Activated T-cell treated with anti-CD3 and anti-CD28 coated beads for 24 hours (primary cell): ENCODE measurements at places on chromosomes 1 and 21.

DNA sequence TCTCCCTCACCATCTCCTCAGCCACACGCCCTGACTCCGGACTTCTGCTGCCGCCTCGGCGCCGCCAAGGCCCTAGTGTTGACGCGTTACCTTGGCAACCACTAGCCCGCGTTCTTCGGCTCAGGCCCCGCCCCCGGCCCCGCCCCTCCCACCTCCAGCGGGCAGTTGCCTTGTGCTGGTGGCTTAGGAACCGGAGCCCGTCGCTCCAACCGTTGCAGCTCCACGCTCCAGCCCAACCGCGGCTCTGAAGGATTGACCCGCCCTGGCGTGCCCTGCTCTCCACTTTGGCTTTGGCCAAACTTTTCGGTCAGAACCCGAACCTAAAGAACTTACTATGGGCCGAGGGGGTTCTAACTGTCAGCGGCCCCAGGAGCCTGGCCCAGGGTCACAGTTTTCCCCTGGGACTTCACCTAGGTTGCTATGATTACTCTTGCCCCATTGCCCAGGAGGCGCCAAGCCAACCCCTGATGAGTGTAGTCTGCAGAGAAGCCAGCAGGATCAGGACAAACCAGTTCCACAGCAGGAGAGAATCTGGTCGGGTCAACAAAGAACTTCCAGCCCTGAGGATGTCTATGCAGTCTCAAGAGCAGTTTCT is at the start of gene CFAP45:
Gene CFAP45, minus strand, starts transcription at position 80 of the 595 bp plus-strand sequence. Its CDS starts 67 bp downstream, at position 13.
- DNase-seq: no peak

DNA sequence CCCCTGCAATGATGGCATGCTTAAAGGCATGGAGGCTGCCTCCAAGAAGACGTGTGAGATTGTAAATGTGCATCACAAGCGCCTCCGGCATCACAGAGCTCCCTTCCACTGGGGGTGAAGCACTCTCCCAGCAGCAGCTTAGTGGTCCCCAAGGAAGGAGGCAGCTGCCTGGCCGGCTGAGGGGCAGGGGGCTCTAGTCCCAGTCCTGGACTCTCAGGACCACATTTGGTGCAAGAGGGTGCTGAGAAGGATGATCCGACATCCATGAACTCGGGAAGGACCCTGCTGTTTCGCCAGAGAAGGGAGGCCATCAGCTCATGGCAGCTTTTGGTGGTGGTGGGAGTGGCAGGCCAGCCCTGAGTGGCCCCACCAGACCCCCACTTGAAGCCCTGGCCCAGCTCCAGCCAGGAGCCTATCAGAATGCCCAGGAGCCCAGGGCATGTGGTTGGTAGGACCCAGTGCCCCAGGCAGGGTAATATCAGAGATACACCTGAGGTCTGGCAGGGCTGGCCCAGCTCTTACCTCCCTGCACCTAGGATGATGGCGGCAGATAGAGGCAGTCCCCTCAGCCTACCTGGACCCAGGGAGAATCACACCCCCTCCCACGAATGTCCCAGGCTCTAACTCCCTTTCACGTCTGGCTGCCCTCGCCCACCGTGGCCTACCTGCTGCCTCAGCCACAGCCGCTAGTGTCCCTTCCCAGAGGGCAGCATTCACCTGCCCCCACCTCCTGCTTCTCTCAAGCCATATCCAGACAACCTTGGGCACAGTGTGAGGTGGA is 2.4 kb upstream of the WNT9A start:
- no peak for DNase-seq

DNA sequence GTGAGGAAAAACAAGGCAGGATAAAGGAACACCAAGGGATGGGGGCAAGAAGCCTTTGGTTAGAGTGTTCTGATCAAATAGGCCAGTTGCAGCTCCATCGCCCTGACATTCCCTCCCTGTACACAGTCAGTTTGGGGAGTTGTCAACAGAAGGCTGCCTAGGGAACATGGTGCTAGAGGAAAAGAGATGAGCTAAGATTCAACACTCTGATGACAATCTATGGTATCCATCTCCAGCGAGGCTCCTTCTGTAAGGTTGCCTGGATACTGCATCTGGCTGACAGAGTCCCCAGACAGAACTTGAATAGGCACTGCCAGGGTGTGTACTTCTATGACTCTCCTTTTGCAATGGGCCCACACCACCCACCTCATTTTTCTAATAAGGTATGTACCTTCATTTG is 11.2 kb upstream of the SLAMF9 start:
- DNase-seq: no peak

DNA sequence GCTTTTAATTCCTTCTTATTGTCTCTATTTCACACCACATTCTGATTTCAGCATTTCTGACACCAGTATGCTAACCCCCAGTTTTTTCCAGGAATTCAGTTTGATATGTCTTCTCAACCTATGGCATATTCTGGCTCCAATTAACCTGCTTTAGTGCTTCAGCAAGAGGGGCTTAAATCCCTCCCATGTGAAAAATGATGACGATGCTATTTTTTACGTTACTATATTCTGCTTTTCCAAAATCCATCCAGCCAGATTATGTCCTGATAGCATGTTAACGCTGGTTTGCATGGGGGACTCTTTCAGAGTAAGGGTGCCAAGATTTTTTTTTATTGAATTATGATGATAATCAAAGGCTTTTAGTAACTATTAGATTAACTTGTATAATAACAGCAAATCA is 163.3 kb upstream of the ADAMTS5 start:
- no peak for DNase-seq

DNA sequence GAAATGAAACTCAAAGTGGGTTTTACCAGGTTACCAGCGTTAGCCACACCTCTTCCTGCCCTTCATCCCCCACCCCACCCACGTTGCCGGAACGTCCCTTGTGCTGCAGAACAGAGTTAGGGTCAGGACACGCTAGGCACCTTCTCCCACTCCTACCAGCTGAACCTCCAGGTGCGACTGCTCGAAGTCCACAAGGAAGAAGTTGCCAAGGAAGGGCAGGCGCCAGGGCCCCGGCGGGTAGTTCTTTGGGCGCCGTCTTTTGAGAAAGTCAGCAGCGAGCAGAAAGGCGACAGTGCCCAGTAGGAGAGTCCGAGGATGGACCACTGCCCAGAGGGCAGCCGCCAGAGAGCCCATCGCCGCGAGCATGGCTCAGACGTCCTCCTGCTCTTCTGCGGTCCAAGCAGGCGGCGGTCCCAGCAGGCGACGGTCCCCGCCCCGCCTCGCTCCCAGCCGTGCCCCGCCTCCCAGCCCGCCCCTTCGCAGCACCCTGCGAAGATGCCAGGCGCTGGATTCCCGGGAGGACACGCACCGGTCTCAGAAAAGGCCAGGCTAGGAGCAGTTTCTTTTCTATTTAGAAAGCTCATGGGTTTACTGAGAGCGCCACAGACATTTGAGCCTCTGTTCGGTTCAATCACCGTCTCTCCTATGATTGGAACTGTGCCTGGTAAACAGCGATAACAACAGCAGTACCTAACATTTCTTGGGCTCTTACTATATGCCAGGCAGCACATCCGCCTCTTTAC is at the start of gene CYP2J2:
Gene CYP2J2, minus strand, starts transcription at position 393 of the 743 bp plus-strand sequence. Its CDS starts 27 bp downstream, at position 366.
- DNase-seq: peak; percentile 7

DNA sequence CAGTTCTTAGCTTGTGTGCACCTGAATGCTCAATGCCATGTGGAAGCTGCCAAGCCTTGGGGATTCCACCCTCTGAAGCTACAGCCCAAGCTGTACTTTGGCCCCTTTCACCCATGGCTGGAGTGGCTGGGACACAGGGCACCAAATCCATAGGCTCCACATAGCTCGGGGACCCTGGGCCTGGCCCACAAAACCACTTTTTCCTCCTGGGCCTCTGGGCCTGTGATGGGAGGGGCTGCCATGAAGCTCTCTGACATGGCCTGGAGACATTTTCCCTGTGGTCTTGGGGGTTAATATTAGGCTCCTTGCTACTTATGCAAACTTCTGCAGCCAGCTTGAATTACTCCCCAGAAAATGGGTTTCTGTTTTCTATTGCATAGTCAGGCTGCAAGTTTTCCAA is 579.9 kb downstream of the MATN1 start:
- DNase-seq: no peak

DNA sequence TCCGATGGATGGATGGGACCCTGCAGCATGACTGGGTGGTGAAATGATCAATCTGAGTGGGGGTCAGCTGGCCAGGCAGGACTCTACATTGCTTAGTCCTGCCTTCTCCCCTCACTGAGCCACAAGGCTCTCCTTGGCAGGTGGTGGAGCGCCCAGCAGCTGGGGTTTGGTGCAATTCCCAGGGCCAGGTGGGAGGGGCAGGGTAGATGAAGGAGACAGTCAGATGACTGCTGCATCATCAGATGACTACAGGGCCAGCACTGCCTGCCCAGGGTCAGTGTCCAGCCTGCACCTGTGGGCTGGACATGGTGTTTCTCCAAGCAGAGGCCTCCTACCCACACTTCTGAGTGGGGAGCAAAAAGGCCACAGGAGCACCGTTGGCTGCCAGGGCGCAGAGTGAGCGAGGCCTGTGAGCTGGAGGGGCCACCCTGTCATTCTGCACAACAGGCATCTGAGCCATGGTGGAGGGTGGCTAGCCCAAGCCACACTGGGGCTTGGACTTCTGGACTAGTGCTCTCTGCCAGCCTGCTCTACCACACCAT is 103.9 kb upstream of the EDN2 start:
- no peak for DNase-seq

DNA sequence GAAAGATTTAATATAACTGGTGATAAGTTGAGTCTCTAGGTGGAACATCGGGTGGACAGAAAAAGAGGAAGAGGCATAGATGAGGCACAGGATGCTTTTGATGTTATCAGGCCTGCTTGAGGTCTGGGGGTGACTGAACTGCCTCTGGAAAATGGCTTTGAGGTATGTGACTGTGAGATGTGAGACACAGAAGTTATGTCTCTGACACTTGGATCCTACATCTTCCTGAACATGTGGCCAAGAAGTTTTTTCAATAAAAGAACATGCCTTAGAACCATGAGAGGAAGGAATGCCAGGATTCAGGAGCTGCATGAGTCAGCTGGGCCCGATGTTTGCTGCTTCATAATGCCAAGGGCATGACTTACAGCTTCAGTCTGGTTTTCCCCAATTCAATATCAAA is 11.5 kb upstream of the AIM2 start:
- no peak for DNase-seq

DNA sequence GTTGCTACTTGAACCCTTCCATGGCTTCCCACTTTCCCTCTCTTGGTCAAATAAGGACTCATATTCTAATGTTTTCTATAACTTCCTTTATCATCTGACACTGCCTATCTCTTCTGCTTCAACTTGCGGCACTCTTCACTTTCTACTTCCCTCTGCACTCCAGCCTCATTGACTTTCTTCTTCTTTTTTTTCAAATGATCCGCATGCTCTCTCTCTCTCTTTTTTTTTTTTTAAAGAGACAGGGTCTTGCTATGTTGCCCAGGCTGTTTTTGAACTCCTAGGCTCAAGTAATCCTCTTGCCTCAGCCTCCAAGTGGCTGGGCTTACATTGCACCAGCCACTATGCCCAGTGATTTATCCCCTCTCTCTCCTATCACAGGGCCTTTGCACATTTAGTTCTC is 7.3 kb upstream of the IL10 start:
- no peak for DNase-seq

- no peak for DNase-seq
Observed at GRCh38 chr1:224457782-224458144, 23.2 kb upstream of the WDR26 start.

DNA sequence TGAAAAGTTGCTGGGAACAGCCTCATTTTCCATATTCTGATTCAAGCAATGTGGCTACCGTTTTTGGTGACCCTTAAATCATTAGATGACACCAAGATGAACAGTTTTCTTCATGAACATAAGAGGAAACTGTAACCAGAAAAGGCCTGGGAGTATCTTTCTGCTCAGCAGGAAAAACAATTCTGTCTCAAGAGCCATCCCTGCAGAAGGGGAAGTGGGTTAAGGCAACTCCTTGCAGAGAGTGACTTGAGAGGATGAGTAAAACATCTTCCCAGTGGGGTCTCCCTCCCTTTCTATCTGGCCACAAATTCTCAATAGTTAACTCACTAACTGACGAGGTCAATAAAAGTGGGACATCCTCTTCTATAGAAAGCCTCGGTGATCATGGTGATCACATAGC is 187.6 kb upstream of the NRIP1 start:
- DNase-seq: no peak

GRCh38 chr21:38147391-38147790 is 109.4 kb upstream of the KCNJ15 start:
- DNase-seq: no peak

DNA sequence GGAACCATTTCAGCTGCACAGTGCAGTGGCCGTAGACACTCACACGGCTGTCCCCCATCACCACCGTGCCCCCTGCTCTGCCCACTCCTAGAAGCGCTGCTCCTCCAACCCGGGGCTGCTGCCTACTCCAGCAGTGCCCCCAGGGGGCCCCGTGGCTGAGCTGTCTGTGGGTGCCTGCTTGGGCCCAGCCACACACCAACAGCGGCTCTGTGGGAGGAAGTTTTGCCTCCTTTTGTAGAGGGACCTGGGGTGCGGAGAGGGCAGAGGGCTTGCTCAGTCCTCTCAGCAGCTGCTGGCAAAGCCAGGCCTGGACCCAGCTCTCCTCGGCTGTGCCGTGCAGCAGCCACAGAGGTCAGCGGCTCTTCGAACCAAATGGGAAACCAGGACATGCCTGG is 11.4 kb upstream of the LRRC3 start:
- DNase-seq: no peak

DNA sequence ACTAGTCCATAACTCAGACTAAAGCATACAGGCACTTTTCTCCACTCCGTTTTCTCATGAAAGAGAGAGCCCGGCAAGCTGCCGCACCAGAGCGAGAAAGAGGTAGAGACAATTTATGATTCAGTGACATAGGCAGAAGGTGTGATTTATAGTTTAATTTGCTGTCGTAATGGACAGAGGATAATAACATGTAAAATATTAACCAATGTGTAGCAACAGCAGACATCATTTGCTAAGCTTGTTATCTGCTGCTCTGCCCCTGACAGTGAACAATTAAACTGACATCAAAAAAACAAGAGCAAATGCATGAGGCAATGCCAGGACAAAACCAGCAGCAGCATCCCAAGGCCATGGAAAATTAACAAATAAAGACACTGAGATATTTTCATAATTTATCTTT is 214.0 kb downstream of the ATG4C start:
- no peak for DNase-seq

DNA sequence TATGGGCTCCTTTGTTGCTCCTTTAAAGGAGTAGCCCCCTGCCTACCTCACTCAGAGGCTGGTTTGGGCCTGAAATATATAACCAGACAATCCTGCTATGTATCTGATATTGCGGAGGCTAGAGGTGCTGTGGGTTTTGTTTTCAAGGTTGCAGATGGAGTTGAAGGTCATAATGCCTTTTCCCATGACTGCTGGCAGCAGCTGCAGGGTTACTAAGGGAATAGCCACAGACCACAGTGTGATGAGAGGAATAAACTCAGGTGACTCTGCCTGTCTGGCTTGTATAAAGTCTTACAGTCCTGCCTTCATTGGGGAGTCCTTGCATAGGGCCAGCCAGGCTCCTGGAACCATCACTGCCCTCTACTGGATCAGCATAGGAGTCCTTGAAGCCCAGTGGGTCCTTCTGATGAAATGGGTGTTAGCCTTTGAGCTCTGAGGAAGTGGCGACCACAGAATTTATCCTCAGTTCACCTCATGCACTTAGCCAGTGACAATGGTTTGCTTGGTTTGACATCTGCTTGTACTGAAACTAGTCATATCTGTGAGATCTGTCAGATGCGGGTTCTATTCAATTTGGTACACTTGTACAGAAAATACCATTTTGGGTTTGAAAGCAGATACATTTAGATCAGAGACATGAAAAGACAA is 174.4 kb upstream of the HMCN1 start:
- peak; percentile 28 for DNase-seq
